ENCODE measurements at places on chromosomes 3 and 15.

DNA sequence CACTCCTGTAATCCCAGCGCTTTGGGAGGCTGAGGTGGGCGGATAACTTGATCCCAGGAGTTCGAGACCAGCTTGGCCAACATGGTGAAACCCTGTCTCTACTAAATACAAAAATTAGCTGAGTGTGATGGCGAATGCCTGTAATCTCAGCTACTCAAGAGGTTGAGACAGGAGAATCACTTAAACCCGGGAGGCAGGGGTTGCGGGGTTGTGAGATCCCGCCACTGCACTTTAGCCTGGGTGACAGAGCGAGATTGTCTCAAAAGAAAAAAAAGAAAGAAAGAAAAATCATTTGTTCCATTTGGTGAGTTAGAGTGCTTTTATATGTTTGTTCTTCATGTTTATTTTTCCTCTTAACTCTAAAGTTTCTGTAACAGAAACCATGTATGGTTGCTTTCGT lies 7.3 kb downstream of the NCK1 start:
- no peak for DNase-seq

DNA sequence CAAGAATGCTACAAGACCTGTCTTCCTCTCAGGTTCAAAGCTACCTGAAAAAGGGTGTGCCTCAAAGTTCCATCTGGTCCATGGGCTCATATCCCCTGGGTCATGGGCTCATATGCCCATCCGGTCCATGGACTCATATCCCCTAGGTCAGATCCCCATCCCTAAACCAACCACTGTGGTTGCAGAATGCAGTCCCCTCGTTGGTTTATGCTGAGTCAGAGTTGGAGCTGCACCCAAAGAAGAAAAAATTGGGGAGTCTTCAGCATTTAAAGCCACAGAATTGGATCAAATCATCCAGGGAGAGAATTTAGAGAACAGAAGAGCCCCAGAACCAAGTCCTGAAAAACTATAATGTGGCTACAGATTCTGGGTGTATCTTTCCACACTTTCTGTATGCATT lies 71.5 kb upstream of the IL12A start:
- no peak for DNase-seq

GRCh38 chr3:114660124-114660523 lies 366.3 kb downstream of the TIGIT start:
- DNase-seq, result no peak

DNA sequence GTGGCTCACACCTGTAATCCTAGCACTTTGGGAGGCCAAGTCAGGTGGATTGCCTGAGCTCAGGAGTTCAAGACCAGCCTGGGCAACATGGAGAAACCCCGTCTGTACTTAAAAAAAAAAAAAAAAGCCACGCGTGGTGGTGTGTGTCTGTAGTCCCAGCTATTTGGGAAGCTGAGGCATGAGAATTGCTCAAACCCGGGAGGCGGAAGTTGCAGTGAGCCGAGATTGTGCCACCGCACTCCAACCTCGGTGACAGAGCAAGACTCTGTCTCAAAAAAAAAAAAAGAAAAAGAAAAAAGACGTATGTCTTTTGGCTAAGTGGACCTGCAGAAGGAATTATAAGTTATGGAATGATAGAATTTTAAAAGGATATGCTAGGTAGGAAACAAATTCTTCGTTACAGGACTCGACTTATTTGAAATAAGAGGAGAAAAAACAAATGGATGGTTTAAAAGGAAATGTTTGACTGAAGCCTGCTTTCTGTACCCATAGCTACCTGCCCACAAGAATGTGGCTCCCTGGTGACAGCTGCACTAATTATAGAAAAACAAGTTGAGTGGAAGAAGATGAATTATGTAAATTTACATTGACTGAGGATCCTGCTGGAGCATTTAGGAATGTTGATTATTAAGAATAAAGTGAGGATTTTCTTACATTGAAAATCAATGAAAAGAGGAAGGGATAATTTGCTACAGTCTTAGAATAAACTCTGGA lies 36.0 kb upstream of the SKIL start:
- no peak for DNase-seq

GRCh38 chr15:77075528-77075927 lies 4.6 kb upstream of the TSPAN3 start:
- DNase-seq, result peak; percentile 45

All from H54 (cell line).